Lung microvascular endothelial cell (primary cell): ENCODE measurements at places on chromosomes 7 and 10.

DNA sequence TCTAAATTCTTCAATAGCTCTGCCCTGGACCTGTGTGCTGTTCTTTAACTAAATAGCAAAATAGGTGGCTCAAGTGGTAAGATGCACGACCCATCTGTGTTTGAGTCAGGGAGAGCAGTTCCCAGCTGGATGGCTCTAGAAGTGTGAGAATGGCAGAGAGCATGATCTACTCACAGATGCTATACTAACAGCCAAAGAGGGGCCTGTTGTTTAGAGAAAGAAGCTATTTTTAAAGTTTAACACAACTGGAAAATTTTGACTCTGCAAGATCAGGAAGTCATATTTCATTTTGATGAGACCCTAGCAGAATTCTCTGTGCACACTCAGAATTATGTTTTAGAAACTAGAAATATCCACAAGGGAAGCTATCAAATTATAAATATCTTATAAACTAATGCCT is 87.4 kb upstream of the PIP4K2A start:
- no peak for DNase-seq

DNA sequence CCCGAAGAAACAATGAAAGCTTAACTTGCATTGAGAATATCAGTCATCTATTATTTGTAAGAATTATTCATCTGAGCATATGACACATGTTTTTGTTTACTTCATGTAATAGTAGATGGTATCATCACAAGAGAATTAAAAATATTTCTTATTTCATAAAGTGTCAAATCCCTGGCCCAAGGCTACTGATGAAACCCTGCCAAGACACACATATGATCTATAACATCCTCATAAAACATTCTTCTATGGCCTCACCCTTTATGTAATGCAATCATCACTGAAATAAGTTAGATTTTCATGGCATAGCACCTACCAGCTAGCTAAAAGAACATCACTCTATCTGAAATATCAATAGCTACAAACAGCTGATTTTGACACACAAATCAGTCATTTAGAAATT is 385.6 kb upstream of the PHF14 start:
- no peak for DNase-seq

DNA sequence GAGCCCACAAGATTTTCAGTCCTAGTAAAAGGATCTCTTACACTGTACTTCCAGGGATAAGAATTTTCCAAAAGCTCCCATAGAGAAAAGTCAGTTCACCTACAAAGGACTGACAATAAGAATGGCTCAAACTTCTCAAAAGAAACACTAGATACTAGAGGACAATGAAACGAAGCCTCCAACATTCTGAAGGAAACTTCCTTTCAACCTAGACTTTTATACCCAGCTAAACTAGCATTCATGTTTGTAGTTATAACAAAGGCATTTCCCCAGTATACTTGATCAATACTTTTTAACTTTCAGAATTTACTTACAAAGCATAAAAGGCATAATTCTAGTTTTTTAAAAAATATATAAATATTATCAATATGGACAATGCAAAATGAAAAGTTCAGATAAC is 41.0 kb upstream of the DNAAF5 start:
- no peak for DNase-seq

GRCh38 chr10:22925088-22925487 is 2.8 kb upstream of the ARMC3 start:
- no peak for DNase-seq

- no peak for DNase-seq
Measured at GRCh38 chr7:121113288-121113687, 124.8 kb downstream of the CPED1 start.

DNA sequence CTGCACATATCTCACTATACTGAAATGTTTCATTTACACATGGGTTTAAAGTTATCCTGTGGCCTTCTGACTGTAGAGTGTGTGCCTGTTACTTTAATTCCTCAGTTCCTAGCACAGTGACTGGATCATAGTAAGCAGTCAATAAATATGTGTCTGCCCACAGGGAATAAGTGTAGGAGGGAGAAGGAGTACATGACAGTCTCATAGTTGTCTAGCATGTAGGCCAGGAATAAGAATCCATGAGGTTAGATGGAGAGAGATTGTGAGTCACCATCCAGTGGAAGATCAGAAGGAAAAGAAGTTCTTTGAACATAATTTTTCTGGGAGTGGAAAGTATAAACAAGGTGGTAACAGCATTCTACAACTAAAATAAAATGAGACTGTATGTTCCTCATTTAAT is 36.6 kb upstream of the SEMA3A start:
- no peak for DNase-seq

DNA sequence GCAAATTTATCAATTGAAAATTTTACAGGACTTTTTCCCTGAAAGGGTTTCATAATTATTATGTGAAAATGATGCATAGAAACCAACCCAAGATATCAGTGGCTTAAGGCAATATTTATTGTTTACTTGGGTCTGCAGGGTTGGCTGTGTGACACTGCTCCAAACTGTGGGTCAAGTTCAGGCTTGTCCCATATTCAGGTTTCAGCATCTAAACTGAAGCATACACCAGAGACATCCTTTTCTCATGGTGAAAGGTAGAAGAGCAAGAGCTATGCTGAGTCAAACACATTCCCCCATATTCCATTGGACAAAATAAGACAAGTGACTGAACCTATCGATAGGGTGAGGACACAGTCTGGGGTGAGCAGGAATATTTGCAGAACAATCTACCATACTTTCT is 110.9 kb downstream of the MAPK8 start:
- no peak for DNase-seq
